CD14-positive monocyte (primary cell): ENCODE measurements at places on chromosomes 3 and 15. TPM values are rescaled to one million over a fixed set of nuclear protein-coding genes. Genes with fewer than 3 reads are reported as not detected.

- no peak for DNase-seq
Measured at GRCh38 chr3:37668431-37668817, 193.3 kb upstream of the CTDSPL start.

DNA sequence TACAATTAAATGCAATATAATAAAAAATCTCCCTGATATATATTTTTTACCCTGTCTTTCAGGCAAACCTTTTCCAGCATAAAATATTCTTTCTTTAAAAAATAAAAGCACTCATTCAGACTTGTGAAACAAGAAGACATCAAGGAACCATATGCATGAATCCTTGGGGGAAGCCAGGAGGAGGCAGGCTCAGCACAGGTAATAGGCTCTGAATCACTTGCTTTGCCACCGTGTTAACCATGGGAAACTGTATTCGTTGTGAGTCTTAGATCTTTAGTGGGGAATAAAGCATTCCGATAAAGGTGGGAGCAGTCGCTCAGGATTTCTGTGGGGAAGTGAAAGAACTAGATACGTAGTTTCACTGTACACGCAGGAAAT lies 42.4 kb downstream of the FBN1 start:
- DNase-seq: no peak

DNA sequence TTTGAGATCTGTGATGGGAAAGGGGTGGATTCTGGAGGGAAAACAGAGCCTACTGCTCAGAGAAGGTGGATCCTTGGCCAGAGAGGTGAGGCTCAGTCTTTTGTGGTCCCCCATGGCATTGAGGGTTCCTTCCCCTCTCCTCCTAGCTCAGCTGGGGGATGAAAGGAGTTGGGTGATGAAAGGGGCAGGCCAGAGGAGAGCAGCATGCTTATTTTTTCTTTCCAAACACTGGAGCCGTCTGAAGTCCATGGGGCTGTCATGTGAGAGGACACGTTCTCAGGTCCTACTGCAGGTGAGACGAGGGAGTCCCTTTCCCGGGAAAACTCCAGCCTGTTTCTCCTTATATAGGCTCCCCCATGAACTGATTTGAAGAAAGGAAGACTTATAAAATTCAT lies 71.4 kb downstream of the SCN5A start:
- DNase-seq: no peak

HCLS1 gene
- polyA plus RNA-seq: 483 TPM
